NCI-H187 (cell line): ENCODE measurements at places on chromosomes 2 and 18.

DNA sequence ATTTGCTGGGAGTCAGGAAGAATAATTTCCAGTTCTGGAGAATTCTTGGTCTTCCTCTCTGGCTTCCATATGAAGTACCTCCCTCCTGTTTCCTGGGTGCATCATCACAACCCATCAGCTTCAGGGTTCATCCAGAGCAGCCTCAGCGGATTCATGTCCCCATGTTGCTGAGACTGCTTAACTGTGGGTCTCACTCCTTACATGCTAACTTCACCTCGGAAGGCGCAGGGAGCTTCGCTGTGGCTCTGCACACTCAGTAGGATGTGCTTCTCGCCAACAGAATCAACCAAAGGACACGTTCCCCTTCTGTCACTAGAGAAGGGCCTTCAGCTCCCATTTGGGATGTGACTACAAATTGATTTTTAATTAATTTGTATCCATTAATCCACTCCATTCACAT lies 24.2 kb downstream of the FBLN7 start:
- DNase-seq, result no peak

GRCh38 chr2:220767591-220768255 lies 804.4 kb downstream of the EPHA4 start:
- no peak for DNase-seq

GRCh38 chr18:5518899-5519371 lies 24.9 kb downstream of the EPB41L3 start:
- DNase-seq, result no peak

GRCh38 chr18:79386547-79386946 lies 9.2 kb upstream of the NFATC1 start:
- no peak for DNase-seq

DNA sequence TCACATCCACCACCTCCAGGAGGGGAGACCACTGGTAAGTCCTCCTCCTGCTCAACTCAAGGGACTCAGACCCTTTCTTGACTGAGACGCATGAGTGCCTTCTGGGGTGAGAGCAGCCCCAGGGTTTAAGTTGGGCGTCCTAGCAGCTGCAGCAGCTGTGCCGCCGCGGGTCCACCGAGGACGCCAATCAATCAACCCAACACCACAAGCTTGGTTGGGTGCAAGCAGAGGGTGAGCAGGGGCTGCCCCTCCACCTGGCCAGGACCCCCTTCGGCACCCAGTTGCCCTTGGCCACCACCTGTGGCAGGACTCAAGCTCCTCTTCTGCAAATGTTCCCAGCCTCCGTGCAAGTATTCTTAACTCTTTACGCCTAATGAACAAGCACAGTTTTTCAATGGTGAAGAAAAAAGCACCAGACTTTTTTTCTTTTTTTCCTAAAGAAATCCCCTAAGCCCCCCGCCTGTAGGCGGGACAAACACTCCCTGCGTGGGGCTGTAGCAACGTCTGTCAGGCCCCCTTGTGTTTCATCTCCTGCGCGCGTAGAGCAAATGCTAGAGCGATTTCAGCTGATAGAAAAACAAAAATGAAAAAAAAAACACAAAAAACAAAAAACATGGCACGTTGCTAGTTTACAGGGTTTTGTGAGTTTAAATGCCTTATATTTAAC lies 197.1 kb downstream of the LOXHD1 start:
- no peak for DNase-seq

- DNase-seq, result no peak
Observed at GRCh38 chr2:11203480-11203879, 48.2 kb downstream of the SLC66A3 start.

GRCh38 chr2:207473049-207473930 lies 56.5 kb upstream of the CREB1 start:
- no peak for DNase-seq

DNA sequence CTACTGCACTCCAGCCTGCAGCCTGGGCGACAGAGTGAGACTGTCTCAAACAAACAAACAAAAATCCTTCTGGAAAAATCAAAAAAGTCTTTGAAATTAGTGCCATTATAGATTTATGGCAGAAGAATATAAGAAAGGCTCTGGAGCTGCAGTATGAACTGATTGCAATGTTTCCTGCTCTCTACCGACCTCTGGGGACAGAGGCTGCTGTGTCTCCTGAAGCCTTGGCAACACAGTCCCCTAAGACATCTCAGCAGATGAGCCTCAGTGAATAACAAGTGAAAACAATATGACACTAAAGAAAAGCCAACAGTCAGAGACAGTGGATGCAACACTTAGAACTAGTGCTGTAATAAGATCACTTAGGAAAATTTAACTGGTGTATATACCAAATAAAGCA lies 494.9 kb upstream of the LRATD1 start:
- no peak for DNase-seq

- DNase-seq, result no peak
Observed at GRCh38 chr2:82320296-82320695, 2015.7 kb upstream of the LRRTM1 start.

DNA sequence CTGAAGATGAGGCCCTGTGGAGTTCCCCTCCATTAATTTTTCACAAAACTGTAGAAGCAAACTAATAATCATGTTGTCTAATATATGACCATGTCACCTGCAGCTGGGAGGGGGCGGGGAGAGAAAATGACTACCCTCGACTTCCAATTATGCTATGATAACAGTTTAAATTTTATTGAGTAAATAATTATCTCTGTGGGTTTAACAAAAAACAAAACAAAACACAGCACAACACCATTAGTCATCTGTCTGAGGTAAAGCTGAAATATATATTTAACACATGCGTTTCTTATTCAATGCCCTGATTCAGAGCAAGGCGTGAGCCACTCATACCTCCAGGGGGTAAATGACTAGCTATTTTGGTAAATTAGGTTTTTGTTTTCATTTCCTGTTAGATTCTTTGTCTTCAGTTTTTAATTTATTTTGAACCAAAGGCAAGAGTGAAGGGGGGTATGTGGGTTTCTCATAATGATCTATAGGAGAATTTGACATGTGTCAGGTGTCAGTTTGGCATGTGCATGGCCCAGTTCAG lies 77.4 kb upstream of the ZCCHC2 start:
- no peak for DNase-seq

- DNase-seq, result peak; percentile 49
Observed at GRCh38 chr2:207408086-207408794, 121.5 kb upstream of the CREB1 start.

- DNase-seq, result no peak
Observed at GRCh38 chr2:18924386-18924785, 335.0 kb upstream of the NT5C1B start.

- DNase-seq, result no peak
Observed at GRCh38 chr2:169036736-169037440, 5.8 kb upstream of the ABCB11 start.

DNA sequence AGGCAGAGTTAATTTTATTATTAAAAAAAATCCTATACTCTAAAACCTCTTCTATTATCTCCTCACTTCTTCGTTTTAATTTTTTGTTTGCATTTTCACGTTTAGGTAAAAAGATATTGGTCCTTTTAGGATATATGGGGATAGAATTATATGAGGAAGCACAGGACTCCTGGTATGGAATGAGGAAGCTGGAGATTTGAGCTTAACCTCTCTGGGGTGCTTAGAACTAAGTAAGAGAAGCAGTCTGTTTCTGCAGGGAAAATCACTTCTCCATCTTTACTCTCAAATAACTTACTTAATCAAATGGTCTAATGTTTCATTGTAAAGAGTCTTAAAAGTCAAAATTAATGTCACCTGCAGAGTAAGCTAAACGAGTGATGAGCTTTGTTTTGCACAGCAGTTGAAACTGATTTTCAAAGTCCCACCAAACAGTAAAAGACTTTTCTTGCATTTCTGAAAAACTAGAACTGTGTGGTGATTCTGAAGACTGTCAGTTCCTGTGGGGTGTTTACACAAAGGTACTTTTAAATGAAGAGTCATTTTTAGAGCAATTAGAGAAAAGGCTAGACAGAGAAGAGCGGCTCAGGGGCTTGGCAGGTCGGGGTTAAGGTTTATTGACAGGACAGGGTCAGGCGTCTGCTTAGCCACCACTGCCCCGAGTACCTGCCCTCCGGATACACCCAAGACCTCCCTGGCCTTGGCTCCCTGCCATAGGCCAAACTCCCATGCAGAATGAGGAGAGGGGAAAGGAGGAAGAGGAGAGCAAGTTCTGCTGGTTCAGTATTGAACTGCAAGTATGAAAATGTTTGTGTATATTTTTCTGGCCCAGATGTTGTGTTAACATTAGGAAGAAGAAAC lies 21.6 kb downstream of the METAP1D start:
- DNase-seq, result no peak

- DNase-seq, result no peak
Observed at GRCh38 chr2:180983468-180984242, 3.2 kb downstream of the UBE2E3 start.

GRCh38 chr2:188415754-188416083 lies 124.0 kb downstream of the GULP1 start:
- DNase-seq, result no peak

- DNase-seq, result no peak
Observed at GRCh38 chr2:42638080-42638784, 69.8 kb downstream of the MTA3 start.

- DNase-seq, result no peak
Observed at GRCh38 chr2:29206941-29207340, 91.7 kb downstream of the CLIP4 start.

DNA sequence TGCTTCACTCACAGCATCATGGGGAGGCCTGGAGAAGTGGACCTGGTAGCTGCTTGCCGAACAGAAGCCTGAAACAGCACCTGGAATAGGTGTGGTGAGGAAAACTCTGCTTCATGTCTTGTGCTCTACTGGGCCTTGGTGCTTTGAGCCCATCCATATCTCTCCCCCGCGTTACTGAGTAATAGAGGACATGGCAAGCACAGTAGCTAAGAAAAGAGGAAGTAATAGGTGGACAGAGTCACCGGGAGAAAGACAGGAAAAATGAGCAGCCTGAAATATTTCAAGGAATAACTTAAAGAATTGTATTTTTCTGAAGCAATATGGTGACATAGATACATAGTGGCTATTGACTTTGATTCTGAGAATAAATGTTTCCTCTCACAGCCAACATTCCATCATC lies 14.0 kb upstream of the HNMT start:
- no peak for DNase-seq

GRCh38 chr2:227545990-227546389 lies 52.7 kb upstream of the SCYGR2 start:
- no peak for DNase-seq

DNA sequence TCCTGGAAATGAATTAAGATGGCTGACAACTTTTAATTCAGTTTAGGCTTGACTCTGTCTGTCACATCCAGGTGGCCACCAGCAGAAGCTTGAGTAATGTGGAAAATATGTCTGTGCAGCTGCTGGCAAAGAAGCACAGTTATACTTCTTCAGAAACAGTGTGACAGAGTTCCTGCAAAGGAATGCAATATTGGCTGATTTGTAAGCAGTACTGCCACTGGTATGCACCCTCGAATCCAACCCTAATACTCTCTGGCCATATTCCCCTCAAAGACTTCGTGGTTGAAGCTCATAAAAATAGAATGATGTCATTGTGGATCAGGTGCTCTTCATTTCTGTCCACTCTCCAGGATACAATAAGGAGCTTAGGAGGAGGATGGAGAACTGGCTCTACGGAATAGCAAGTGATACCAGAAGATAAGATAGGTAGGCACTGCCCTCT lies 86.2 kb downstream of the METTL8 start:
- no peak for DNase-seq
